ENCODE measurements at places on chromosomes 7 and 10.

- no peak for DNase-seq
Measured at GRCh38 chr7:44472843-44473242, 17.6 kb downstream of the NUDCD3 start.

DNA sequence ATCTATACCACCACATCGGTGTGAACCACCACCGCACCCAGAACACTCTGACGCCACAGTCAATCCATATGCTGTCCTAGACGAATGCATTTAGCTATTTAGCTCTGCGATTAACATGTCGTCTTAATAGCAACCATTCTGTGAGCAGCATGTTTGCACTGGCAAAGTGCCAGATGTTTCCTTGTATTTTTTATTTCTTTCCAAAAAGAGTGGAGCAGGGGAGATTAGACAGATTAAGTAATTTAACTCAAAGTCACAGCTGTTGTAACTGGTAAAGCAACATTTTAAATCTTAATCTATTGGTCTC, 57.0 kb upstream of the ARL4A start:
- DNase-seq = peak; percentile 29

GRCh38 chr7:1709900-1710299, 39.8 kb downstream of the ELFN1 start:
- no peak for DNase-seq

GRCh38 chr10:37496061-37496460, 361.3 kb downstream of the ZNF248 start:
- no peak for DNase-seq

- no peak for DNase-seq
Measured at GRCh38 chr10:26318672-26319071, 102.1 kb downstream of the GAD2 start.

GRCh38 chr10:72348282-72348681, 6.4 kb downstream of the DNAJB12 start:
- DNase-seq = no peak

DNA sequence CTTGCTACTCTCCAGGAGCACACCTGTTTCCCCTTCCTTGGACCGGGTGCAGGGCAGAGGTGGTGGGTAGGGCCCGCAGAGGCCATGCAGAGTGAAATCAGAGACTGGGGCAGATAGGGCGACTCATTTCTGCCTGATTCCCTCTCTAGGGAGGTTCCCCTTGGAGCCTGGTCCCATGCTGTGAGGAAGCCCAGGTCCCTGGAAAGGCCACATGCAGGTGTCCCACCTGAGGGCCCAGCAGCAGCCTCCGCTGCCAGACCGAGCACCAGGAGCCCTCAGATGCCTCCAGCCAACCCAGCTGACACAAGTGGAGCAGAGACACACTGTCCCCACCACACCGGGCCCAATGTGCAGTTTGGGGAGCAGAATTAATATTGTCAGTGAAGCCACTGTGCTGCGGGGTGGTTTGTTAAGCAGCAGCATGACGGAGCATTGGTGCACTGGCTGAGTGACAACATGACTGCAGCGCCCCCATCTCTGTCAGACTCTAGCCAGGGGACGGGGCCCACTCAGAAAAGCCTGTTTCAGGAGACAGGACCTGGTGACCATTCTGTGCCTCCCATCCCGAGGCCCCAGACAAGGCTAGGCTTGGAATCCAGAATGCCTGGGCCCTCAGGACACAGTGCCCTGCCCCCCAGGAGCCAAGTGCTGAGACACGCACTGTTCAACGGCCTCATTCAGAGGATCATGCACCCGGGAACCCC, 30.4 kb upstream of the RET start:
- no peak for DNase-seq

- DNase-seq = no peak
Measured at GRCh38 chr7:155955367-155955635, 143.0 kb upstream of the SHH start.

DNA sequence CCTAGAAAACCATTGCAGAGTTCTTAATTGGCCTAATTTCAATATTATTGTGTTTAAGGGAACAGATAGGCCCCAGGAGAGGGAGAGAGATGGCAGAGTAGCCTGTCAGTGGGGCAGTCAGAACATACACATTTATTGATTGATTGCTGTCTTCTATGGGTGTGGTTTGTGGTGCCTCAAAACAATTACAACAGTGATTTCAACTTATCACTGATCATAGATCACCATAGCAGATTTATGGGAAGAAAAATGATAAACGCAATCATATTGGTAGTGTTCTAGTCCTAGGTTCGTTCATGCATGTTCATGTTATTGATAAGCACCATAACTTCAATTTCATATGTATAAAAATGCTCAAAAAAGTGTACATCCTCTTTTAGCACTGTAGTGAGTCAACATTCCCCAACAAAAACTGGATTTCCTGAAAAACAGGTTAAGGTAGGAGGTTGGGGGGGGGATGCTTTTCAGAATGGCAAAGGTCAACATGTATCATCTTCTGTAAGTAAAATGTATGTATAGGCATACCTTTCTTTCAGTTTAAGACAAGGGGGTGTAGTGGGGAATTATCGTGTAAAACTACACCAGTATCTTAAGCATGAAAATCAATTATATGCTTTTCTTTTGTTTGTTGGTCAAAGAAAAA, 1.1 kb upstream of the TNKS2 start:
- DNase-seq = no peak

- no peak for DNase-seq
Measured at GRCh38 chr10:48444266-48444665, 137.8 kb downstream of the MAPK8 start.

GRCh38 chr7:82162289-82162688, 281.3 kb downstream of the CACNA2D1 start:
- no peak for DNase-seq

DNA sequence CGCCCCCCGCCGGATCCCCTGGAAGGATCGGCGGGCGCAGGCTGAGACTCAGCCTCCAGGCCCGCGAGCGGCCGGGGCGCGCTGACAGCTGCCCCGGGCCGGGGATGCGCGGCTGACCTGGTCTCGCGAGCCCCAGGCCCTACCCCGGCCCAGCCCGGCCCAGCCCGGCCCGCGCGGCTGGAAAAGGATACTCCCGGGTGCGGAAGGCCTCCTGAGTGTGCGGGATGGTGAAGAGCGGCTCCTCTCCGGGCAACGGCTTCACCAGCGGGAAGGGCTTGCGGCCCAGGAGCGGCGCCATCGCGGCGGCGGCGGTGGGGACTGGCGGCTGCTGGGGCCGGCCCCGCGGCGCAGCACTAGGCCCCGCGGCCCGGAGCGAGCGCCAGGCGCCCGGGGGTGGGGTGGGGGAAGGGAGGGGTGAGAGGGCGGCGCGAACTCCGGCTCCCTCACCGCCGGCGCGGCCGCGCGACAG, 423 bp downstream of the BAZ1B start:
- peak; percentile 68 for DNase-seq

DNA sequence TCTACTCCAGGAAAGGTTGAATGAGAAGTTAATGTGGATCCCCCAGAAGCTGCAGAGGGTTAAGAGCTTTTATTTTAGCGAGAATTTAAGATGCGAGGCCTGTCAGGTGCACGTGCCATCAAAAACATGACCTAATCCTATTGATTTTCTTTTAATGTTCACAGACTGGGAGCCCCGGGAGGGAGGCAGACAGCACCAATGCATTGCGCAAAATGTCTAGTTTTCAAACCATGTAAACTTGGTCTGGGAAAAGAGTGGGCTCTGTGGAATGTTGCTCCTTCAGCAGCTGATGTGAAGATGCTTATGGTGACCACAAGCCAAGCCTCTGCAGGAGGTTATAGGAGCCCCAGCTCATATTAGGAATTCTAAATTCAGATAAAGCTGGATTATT, 172.0 kb upstream of the ITGB1 start:
- DNase-seq = no peak

DNA sequence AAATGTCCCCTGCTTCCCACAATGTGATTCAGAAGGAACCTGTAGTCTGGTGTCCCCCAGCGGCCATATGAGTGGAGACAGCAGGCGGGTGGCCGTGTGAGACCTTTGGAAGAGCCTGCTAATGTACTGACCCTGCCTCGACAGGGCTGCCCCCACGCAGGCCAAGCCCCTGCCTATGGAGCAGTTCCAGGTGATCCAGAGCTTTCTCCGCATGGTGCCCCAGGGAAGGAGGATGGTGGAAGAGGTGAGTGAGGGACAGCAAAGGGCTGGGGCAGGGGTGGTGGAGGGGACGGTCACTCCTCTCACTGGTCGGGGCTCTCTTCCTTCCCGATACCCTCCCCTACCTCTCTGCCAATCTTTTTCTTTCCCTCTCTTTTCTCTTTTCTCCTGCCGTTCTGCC, 55.7 kb downstream of the PALD1 start:
- no peak for DNase-seq

GRCh38 chr10:71277914-71278665, 41.0 kb upstream of the SLC29A3 start:
- no peak for DNase-seq

- no peak for DNase-seq
Measured at GRCh38 chr10:4354382-4354812, 471.6 kb upstream of the AKR1E2 start.

- DNase-seq = no peak
Measured at GRCh38 chr10:25142116-25142864, 32.5 kb upstream of the GPR158 start.

- DNase-seq = no peak
Measured at GRCh38 chr7:80449836-80450235, 62.0 kb downstream of the GNAT3 start.

DNA sequence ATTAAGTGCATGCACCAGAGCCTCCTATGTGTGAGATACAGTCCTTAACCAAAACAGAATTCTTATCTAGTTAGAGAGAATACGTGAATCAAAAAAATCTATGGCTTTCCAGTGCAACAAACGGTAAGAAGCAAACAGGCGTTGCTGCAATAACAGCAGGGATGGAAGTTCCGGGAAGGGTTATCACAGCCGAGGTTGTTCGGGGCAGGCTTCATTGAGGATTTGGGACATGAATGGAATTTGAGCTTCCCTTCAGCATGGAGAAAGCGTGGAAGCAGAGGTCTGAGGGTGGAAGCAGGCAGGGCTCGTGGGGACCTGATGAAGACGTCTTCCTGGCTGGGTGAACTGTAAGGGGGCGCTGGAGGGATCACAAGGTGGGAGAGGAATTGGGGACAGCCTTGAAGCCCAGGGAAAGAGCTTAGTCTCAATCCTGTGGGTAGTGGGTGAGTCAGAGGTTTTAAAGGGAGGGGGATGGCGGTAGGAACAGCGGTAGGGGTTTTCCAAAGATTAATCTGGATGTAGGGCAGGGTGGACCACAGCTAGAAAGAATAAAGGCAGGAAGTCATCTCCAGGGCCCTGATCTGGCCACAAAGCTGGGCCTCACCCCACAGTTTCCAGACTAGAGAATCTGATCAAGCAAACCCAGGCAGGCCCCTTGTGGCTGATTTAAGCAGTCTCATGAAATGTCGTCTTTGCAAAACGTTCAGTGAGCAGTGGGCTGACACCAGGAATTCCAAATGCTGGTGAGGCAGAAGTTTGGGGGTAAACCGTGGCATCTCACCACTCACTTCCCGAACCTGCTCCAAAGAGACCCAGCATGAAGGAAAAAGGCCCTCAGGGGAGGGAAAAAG, 65.1 kb downstream of the CALML3 start:
- DNase-seq = no peak
